ENCODE measurements at places on chromosomes 7 and 10. TPM values are rescaled to one million over a fixed set of nuclear protein-coding genes. Genes with fewer than 3 reads are reported as not detected.
A peak's percentile ranks its signal among the peaks of the same experiment; 100 is the strongest.

SORBS1 gene
- total RNA-seq, result 0.47 TPM

DNA sequence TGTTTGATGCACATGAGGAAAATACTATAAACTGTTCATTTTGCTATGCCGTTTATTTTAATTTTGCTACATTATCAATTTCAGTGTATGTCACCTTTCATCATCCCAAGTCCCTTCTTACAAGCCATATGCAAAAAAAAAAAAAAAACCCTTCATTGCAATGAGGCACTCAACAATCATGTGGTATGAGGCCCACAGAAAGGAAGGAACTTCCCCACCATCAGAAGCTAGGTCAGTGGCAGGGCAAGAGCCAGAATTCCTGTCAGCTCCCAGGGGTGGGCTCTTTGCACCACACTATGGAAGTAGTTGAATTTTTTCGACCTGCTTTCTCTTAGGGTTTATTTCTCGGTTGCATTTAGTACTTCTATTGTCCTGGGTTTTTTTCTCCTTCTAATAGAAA, 75.4 kb downstream of the NOC3L start:
- DNase-seq, result no peak

TMEM213 gene
- not detected for total RNA-seq

RNF32 gene
- total RNA-seq, result 1.4 TPM

DNA sequence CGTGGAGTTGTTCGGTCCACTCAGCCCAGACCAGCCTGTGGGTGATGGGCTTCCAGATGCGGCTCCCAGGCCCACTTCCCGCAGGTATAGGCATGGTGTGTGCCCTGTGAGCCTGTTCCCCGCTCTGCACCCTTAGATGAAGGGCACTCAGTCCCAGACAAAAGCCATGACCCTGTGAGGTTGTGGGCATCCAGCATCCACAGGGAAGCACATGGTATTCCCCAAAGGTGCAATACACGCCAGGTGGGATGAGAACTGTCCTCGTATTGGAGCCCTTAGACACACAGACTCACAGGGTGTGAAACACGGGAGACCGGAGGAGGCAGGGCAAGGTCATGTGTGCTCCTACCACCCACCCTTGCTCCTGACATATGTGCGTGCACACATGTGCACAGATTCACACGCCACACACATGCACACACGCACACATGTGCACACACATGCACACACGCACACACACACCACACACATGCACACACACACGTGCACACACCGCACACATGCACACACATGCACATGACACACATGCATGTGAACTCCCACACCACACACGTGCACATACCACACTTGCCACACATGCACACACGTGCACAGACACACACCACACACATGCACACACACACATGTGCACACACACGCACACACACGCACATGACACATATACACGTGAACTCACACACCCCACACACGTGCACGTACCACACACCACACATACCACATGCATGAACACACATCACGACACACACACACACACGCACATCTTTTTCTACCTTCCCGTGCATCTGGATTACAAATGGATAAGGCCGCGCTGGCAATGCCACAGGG, 319.4 kb downstream of the WDR37 start:
- DNase-seq, result no peak

DNA sequence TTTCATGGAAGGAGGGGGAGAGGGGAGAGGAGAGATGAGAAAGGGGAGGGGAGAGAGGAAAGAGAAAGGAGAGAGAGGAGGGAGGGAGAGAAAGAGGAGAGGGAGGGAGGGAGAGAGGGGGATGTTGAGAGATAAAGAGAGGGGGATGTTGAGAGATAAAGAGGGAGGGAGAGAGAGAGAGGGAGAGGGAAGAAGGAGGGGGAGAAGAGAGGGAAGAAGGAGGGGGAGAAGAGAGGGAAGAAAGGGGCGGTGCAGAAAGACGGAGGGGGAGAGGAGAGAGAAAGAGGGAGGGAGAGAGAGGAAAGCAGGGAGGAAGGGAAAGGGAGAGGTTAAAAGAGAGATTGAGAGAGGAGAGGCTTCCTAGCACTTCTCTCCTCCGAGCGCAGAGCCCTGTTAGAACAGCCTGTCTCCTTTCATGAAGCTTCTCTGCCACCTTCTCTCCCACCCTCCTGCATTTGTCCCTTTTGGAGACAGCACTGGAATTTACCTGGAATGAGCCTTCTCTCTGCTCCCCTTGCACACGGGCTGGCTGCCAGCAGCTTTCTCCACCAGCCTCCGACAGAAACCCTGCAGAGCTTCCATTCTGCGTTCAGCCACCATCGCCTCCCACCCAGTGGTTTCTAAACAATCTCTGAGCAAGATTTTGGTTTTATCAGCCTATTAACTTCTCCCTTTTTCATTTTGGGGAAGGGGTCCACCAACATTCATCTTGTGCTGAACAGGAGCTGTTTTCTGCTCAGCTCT, 74.0 kb upstream of the CARD11 start:
- peak; percentile 69 for DNase-seq

- DNase-seq, result no peak
Measured at GRCh38 chr10:124152139-124153022, 59.0 kb upstream of the CHST15 start.

DNA sequence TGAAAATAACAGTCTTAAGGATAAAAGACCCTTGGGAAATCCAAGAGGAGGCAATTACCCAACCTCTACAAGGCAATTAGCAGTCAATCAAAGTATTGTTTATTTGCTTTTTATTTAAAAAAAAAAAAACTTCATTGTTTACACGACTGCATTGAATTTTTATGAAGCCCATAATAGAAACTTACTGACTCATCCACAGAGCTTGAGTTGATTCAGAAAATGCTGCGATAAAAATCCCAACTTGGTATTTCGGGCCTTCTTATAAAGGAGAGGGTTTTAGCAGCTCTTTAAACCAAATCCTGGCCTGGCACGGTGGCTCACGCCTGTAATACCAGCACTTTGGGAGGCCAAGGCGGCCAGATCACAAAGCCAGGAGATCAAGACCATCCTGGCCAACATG, 69.2 kb upstream of the PALS2 start:
- DNase-seq, result no peak

ARHGEF35 gene
- 2.4 TPM for total RNA-seq

GPR141 gene
- not detected for total RNA-seq

DNA sequence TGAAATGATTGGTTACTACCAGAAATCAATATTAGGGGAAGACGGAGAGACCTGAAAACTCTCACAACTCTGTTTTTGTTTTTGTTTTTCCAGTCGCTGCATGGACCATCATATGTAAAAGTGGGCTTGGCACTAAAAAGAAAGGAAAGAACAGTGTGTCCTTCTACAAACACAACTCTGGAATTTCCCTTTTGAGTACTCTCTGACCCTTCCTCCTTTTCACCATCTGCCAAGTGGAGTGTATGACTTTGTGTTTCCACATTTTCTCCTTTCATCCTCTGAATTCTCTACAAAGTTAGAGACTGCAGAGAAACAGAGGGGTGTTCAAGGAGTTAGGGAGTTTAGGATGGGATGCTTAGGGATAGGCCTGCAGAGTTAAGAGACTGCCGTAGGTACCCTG, 92.0 kb downstream of the MDFIC start:
- no peak for DNase-seq

DNA sequence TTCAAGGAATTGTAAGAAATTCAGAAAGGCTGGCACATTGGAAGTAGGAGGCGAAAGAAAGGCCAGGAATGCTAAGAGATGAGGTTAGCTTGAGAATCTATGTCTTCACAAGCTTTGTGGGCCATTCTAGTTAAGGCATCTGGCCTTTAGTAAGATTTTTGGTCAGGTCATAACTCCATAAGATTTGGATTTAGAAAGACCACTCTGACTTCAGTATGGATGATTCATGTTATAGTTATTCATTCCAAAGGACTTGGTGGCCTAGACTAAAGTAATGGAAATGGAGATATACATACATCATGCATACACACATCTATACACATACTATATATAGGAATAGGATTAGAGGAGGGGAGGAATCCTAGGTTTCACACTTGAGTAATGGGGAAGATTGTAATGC, 77.5 kb downstream of the SEPTIN7 start:
- no peak for DNase-seq

- DNase-seq, result no peak
Measured at GRCh38 chr7:7911369-7912123, 57.0 kb upstream of the GLCCI1 start.

DNA sequence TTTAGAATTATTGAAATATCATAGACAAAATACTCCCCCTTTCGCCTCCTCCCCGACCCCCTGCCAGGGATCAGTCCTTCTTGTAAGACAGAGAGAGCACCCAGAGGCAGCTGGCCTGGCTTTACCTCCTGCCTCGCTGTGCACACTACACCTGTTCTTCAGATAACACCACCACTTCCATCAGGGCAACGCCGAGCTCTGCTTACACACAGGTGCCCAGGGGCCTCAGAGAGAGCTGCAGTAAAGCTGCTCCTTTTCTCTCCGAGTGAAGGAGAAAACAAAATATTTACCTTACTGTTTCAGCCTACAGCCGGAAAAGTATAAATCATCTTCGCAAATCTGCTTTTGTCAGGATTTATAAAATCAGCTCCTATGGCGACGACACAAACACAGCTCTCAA, 80.7 kb downstream of the HIPK2 start:
- DNase-seq, result no peak

GRCh38 chr7:4051696-4052095, 630.4 kb upstream of the FOXK1 start:
- no peak for DNase-seq

CPA4 gene
- not detected for total RNA-seq

DNA sequence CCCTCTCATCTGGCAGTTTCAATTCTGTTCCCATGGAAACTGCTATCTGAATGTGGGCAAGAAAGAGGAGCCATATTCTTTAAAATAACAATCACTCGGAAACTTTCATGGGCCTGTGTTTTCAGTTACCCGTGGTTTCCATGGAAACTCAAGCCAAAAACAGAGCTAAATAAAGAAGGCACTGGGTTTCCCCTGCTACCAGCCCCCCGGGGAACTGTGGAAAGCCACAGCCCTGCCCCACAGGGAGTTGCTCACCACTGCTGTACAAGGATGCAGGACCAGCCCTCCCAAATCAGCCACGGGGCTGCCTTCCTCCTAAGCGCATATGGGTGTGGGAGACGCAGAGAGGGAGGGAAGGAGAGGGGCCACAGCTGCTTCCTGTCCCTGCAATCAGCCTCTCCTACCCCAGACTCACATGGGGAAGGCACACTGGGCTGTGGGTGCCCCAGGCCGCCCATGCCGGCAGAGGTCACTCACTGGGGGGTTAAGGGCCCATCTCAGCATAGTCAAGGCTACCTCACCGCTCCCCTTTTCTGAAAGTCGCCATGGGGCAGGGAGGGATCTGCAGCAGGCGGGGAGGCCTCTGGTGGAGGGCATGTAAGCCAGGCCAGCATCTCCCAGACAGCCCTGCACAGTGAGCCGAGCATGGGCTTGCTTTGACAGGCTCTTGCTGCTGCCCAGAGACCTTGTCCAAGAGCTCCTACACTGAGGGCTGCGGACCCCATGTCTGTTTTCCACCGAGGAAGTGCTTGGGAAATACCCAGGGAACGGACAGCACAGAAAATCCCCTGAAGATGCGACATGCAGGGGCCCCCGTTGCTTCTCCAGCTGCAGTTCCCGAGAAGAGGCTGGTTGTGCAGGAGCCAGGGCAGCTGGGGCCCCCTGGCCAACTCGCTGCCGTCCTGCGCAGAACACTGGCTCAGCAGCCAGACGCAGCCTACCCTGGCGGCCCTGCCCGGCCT, 157.3 kb upstream of the PPP2R2D start:
- no peak for DNase-seq

GRCh38 chr7:14807507-14807906, 95.0 kb downstream of the DGKB start:
- no peak for DNase-seq

DNA sequence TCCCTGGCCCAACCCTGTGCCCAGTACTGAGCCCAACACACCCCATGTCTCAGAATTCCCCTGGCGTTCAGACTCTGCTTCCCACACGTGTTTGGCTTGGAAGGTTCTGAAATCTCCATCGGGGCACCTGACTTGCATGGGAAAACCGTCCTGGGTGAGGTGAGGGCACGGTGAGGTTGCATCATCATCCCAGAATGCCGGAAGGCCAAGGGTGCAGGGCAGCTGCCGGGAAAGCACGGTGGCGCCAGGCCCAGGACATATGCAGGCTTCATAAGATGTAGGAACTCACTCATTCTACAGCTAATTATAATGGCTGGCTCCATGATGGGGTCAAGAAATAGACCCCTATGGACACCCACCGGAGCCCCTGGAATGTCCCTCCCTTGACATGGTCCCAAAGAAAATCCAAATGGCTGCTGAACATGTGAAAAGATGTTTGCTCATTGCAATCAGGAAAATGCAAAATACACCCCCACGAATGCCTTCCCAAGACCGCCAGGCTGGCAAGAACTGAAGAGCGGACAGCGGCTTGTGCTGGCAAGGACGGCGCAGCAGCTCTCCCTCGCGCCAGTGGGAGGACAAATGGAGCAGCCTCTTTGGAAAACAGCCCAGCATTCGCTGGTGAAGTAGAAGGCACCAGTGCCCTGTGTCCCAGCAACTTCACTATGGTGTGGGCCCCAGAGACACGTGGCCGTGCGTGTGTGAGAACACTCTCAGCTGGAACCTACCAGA, 2.3 kb downstream of the KNDC1 start:
- DNase-seq, result no peak

Measured in activated CD8-positive, alpha-beta T cell treated with anti-CD3 and anti-CD28 coated beads, Interleukin-2, amount 10 ng/mL, durations not matched to agents 7 days and 5 days (primary cell).